NCI-H1105 (cell line): ENCODE measurements at places on chromosomes 2 and 18.

DNA sequence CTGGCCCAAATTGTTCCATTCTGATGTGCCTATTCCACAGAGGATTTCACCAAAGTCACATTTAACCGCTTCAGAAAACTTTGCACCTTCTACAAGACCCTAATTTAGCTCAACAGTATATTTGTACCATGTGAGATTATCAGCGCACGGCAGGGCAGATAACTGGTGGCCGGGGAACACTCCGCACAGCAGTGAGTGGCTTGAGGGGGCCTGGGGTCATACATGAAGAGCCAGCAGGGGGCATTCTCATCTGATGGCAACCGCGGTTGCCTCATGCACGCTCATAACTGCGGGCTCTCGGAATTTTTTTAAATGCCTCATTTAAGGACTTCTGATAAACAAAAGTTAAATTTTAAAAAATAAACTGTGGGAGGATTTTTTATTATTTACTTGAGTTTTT is 84.1 kb downstream of the BIN1 start:
- DNase-seq: no peak

- DNase-seq: no peak
Measured at GRCh38 chr2:204228169-204228886, 291.8 kb downstream of the ICOS start.

DNA sequence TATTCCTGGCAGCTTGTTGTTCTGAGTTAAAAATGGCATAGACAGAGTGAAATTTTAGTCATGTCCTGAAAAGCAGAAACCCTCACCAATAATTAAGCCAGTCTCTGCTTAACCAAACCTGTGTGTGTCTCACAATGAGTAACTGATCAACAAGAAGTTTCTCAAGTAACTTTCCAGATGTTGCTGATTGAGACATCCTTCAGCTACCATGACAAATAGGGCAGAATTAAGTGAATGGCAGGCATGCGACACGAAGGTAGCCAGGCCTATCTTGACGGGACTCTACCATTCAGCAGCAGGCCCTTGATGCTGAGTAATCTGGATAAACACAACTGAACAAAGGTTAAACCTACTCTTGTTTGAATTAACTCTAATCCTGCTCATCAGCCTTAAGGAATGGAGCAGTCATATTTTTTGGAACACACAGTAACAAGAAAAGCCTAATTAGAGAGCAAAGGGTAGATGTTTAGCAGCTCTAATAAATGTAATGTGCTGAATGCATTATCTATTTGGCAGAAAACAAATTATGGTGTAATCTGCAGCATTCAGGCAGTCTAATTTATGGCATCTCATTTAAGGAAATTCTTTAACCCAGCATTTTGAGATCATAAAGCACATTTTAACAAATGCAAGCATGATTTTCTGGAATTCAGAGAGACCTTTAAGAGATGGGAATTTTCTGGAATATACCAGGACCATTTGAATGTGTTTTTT is 159.5 kb upstream of the EPHA4 start:
- DNase-seq: no peak

- DNase-seq: no peak
Measured at GRCh38 chr18:9561759-9562158, 52.6 kb downstream of the PPP4R1 start.

GRCh38 chr18:74718312-74718711 is 120.6 kb downstream of the ZNF407 start:
- no peak for DNase-seq

DNA sequence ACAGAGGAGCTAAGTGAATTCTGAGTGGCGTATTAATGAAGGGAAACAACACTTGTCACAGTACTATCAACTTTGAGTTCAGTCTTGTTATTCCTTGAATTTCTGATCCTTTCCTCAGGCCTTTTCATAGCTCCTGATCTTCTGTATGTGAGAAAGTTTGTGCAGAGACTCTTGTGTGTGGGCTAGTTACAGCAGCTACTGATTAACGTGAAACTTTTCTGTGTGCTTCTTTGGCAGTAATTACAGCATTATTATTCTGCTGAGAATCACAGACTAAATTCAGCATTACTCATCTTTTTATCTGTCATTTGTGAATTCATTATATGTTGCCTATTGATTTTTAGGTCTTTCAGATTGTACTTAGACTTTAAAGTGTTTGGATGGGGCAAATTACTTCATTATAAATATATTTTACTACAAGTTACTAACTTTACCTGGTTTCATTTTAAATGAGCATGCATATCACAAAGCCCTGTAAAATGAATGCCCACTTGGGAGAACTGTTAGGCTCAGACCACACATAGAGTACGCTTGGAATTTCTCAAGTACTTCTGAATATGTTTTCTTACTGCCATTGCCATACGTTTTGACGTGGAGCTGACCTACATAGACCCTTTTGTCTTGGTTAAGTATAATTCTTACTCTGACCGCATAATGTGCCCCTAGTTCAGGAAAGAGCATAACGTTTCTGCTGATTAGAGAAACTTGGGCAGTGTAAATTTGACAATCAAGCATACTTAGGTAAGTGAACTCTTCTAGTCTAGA is 36.2 kb downstream of the CREB1 start:
- no peak for DNase-seq

DNA sequence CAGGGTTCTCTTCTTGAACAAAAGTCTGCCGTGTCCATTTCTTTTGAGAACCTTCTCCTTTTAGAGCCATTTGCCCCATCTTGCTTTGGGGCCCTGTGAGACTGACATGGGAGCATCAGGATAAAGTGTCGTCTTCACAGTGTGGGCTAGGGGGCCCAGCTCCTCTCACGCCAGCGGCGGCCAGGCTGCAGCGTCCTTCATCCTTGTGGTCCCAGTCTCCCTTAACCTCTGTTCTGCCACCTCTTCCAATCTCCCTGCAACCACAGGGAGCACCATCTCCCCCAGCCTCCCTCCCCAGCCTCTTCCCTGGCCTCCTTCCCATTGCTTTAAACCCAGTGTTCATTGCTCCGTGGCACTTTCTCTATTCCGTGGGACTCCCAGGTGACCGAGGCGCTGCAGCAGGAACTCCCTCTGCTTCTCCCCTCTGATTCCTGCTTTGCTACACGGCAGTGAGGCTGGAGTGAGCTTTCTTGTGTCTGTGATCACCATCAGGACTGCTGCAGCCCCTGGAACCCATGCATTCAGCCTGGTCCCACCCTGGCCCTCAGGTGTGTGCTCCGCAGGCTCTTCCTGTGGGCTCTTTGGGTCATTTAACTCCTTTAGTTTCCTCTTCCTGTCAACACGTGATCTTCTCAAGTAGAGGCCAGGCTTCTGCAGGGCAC is 234.1 kb downstream of the MYT1L start:
- DNase-seq: no peak

DNA sequence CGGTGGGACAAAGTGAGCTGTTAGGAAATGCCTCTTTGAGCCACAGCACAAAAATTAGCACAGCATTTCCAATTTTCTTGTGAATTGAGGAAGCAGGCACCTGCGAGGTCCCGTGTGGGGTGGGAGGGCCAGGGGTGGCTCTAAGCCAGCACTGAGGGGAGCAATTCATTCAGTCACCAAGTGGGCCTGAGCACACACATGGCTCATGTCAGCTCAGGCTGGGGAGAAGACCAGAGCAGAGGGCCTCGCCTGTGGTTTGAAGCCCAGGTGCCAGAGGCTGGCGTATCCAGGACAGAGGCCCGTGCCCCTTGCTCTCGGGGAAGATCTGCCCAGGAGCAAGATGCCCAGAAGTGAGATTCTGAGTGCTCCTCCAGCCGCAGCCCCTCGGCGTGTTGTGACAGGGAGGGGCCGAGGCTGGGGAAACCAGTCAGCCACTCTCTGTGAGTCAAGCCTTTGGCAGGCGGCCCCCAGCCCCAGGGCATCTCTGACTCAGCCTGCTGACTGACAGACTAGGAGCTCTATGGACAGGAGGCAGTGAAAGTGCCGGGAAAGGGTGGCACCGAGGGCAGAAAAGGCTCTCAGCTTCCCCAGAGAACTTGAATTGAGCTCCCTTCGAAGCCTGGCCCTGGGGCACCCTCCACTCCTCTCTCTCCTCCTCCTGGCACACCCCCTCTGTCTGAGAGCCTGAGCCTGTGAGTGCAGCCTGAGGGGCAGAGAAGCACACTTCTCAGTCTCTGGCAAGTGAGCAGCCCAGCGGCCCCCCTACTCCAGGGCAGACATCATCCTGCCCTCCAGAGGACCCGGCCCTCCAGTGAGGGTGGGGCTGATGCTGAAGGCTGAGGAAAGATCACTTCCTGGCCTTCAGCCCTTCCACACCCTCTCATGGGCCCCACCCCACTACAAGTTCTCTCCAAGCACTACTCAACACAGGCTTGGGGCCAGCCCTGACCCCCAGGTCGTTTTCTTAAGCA is 32.3 kb downstream of the CYP26B1 start:
- no peak for DNase-seq

DNA sequence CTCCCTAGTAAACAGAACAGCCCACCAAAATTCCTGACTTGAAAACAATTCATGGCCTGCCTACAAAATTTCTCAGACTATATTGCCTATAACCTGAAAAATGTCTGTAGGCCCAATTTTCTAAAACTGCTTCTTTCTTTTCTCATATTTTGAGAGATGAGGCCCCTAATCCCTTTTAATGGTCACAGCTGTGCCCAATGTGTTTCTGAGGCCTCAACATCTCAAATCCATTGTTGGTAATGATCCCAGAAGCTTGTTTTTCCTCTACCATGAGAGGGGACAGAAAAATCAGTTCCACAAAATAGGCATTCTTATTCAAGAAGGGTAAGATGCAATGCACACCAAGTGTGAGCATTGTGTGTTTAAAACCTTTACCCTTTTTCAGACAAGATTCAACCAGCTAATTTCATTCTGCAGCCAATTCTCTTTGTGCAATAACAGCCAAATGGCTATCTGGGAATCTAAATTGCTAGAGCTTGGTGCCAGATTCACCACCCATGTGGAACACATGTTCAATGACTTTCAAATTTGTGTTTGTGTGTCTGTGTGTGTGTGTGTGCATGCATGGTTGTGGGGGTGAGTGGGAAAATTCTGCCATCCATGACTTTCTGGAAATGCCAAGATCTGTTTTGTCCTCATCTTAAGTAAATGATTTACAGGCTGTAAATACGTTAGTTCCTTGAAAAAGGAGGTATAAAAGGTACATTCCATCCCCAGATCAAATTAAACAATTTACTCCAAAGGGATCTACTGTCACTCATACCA is 319.5 kb downstream of the TNS1 start:
- no peak for DNase-seq

DNA sequence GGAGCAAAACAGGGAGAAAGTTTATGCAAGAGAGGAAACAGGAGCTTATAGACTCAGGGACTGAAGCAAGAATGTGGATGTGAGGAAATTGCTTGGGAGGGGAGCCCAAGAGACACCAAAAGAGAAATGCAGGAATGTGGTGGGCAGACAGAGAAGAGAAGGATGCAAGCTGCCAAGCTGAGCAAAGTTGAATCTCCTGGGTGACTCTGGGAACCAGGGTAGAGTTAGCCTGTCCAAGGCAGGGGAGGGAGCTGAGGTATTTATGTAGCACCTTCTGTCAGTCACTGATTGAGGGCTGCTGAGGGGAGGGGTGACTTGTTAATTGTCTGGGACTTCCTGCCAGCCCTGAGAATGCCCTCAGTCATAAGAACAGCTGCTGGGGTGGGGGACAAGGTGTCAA is 464.3 kb downstream of the NBAS start:
- DNase-seq: no peak

DNA sequence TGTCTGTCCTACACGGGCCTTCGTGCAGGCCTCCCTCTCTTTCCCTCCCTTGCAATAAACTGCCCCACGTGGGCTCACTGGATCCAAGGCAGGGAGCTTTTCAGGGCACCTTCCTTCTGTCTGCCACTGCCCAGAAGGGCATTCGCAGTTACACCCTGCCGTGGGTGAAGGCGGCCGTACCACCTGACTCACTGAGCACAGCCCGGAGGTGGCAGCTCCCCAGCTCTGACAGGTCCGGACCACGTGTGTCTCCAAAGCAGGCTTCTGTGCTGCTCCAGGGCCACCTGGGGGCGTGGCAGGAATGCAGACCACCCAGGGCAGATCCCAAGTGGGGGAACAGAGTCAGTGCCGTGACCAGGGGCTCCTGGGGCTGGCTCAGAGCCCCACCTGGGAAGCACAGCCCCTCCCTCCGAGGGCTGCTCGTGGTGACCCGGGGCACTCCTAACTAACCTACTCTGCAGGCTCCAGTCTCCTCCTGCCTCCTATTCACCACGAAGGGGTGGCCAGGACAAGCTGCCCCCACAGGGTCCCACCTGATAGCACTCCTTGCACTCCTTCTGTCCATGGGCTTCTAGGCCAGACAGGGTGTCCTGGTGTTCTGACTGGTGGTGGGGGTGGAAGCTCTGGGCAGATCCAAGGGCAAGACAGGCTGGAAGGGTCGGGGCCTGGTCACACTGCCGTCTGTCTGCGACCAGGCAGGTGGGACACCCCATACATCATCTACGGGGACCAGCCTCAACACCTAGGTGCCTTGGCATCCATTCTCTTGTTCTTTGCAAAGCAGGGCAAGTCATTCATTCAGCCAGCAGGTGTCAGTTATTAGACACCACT is 9.7 kb downstream of the SNED1 start:
- no peak for DNase-seq

- DNase-seq: no peak
Measured at GRCh38 chr18:58828399-58829121, 36.1 kb upstream of the ZNF532 start.

GRCh38 chr2:237427769-237428506 is 14.0 kb upstream of the COL6A3 start:
- no peak for DNase-seq

DNA sequence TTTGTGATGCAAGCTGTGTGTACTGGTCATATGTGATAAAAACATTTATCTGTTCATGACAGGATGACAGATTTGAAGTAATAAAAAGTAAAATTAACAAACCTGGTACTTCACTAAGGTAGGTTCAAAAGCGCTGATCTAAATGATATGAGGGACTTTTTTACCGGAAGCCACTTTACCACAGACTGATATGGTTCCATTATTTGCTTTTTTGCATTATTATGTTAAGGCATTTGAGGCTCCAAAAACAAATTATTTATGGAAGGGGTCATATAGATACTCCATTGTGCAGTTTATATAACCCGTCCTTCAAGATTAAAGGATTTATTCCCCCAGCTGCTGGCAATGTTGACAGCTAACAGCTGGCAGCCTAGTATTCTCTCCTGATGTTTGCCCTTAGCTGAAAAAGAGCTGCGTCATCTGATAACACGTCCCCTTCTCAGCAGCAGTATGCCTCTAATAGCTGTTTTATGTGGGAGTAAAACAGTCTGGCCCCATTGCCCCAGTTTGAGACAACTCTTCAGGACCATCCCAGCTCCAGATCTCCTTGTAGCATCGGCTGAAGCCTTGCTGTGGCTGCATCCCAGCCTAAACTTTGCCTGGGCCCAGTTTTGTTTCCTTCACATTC is 84.8 kb upstream of the XIRP2 start:
- DNase-seq: no peak
